ENCODE measurements at places on chromosomes 3 and 15. TPM values are rescaled to one million over a fixed set of nuclear protein-coding genes. Genes with fewer than 3 reads are reported as not detected.

OSTN gene
- not detected for total RNA-seq

NR2E3 gene
- 0.57 TPM for total RNA-seq

DNA sequence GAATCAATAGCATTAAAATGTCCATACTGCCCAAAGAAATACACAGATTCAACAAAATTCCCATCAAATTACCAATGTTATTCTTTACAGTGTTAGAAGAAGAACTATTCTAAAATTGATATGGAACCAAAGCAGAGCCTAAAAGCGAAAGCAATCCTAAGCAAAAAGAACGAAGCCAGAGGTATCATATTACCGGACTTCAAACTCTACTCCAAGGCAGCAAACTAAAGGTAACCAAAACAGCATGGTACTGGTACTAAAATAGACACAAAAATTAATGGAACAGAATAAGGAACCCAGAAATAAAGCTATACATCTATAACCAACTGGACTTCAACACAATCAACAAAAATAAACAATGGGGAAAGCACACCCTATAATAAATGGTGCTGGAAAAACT is 167.5 kb downstream of the ADAMTS9 start:
- H3K4me1 ChIP-seq, result peaks cover 11% of the 10 kb centered on the region
- peaks cover 11% of the 10 kb centered on the region for H3K36me3 ChIP-seq
- DNase-seq, result no peak

GRCh38 chr3:20043396-20043795 is 3.1 kb downstream of the KAT2B start:
- peaks cover 15% of the 10 kb centered on the region for H3K27me3 ChIP-seq
- DNase-seq, result no peak
- H3K36me3 ChIP-seq, result no peaks in the 10 kb centered on the region
- no peak overlapping the region for H3K4me3 ChIP-seq
- H3K4me1 ChIP-seq, result peaks cover 15% of the 10 kb centered on the region
- H3K27ac ChIP-seq, result no peak overlapping the region

IGSF11 gene
- total RNA-seq, result 1.7 TPM

IFRD2 gene
- total RNA-seq, result 63.2 TPM

GRCh38 chr3:127534564-127534963 is 56.0 kb downstream of the TPRA1 start:
- no peak overlapping the region for H3K27ac ChIP-seq
- H3K27me3 ChIP-seq, result no peaks in the 10 kb centered on the region
- no peak overlapping the region for H3K4me3 ChIP-seq
- H3K36me3 ChIP-seq, result no peaks in the 10 kb centered on the region

GRCh38 chr3:32432711-32433530 is 41.3 kb downstream of the CMTM7 start:
- H3K4me1 ChIP-seq, result peaks cover 11% of the 10 kb centered on the region
- no peak overlapping the region for H3K4me3 ChIP-seq
- no peak for DNase-seq
- no peaks in the 10 kb centered on the region for H3K36me3 ChIP-seq

CHST13 gene
- total RNA-seq, result 6.4 TPM

GRCh38 chr15:22893081-22893480 is 54.6 kb downstream of the NIPA2 start:
- H3K4me3 ChIP-seq, result no peak overlapping the region
- H3K27ac ChIP-seq, result no peak overlapping the region
- H3K36me3 ChIP-seq, result peaks cover 17% of the 10 kb centered on the region
- H3K27me3 ChIP-seq, result no peaks in the 10 kb centered on the region

- H3K36me3 ChIP-seq, result no peaks in the 10 kb centered on the region
- no peaks in the 10 kb centered on the region for H3K27me3 ChIP-seq
- H3K4me3 ChIP-seq, result no peak overlapping the region
- no peak for DNase-seq
- no peak overlapping the region for H3K27ac ChIP-seq
These were observed 22.2 kb downstream of the SV2B start for GRCh38 chr15:91122296-91122695.

DNA sequence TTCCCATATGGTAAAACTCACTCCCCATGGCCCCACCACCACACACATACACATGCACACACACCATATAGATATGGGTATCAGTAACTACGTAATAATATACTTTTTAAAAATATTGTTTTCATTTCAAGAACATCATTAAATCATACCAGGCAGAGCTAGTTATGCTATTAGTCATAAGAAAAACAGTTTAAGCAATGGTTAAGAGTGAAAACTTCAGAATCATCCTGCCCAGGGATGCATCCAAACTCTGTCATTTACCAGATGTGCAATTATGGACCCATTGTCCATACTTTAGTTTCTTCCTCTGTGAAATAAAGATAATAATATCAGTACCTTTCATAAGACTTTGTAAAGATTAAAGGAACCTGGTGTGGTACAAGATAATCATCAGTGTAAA is 608.3 kb downstream of the RBMS3 start:
- H3K27me3 ChIP-seq, result no peaks in the 10 kb centered on the region
- H3K4me1 ChIP-seq, result no peaks in the 10 kb centered on the region
- no peak overlapping the region for H3K4me3 ChIP-seq
- DNase-seq, result no peak

- peak overlapping the region; percentile 99 for H3K4me3 ChIP-seq
- no peak overlapping the region for H3K27ac ChIP-seq
These were observed 686 bp downstream of the VPS8 start for GRCh38 chr3:184812662-184813042.

GRCh38 chr3:186496635-186497034 is 47.5 kb downstream of the CRYGS start:
- no peak overlapping the region for H3K27ac ChIP-seq
- DNase-seq, result no peak
- no peaks in the 10 kb centered on the region for H3K27me3 ChIP-seq
- H3K4me1 ChIP-seq, result no peaks in the 10 kb centered on the region

DNA sequence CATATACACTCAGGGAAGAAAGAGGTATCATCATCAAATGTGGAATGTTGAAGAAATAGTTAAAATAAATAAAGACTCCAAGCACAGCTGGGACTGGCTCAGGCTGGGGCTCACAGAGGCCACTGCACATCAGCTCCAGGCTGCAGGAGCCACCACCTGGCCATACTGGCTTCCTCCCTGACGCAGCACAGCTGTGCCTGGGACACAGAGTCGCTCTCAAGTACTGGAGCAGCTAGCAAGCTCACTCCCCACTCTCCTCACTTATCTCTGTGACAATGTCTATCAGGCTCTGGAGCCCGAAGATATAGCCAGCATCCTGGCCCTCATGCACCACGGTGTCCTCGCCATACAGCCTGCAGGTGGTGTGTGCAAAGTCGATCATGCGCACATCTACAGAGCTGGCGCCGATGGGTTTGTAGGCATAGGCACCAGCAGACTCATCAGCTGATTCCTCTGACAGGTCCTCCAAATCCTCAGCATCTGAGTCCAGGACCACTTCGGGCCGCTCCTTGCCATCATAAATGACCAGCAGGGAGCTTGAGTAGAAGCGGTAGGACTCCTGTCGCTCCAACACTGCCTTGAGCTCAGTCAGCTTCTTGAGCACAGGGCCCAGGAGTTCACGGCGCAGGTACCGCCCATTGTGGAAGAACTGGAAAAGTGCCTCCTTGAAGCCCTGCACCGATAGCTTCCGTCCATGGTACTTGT is 2.5 kb upstream of the NCKIPSD start:
- no peak overlapping the region for H3K4me3 ChIP-seq
- H3K27ac ChIP-seq, result no peak overlapping the region
- H3K4me1 ChIP-seq, result peaks cover 16% of the 10 kb centered on the region
- peaks cover 47% of the 10 kb centered on the region for H3K36me3 ChIP-seq
- H3K27me3 ChIP-seq, result no peaks in the 10 kb centered on the region
- DNase-seq, result no peak

CTXN2 gene
- 0.07 TPM for total RNA-seq

GOLGA6D gene
- total RNA-seq, result 2.6 TPM
